Central memory CD4-positive, alpha-beta T cell (primary cell): ENCODE measurements at places on chromosomes 5 and 9.
A peak's percentile ranks its signal among the peaks of the same experiment; 100 is the strongest.

GRCh38 chr9:134181648-134182034, 17.3 kb upstream of the RNU6ATAC start:
- no peak for DNase-seq

GRCh38 chr9:94584555-94584954, 9.1 kb downstream of the FBP2 start:
- DNase-seq: peak; percentile 6

GRCh38 chr9:90842996-90843395, 41.4 kb downstream of the SYK start:
- no peak for DNase-seq

DNA sequence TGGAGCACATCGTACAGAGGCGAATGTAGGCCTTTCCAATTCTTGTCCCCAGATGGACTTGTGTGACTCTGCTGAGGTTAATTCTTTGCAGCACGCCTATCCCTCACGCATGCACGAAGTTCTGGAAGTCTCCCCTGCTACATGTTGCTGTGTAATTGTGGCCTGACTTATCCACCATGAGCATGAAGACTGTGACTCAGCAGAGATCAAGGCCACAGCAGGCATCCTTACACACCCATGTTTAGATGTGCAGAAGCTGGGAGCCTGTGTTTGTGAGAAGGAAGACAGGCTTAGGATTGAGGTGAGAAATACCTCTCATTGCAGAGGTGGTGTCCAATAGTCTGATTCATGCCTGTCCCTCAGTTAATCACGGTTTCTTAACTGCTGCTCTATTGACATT, 135.6 kb downstream of the ICE1 start:
- DNase-seq: no peak

DNA sequence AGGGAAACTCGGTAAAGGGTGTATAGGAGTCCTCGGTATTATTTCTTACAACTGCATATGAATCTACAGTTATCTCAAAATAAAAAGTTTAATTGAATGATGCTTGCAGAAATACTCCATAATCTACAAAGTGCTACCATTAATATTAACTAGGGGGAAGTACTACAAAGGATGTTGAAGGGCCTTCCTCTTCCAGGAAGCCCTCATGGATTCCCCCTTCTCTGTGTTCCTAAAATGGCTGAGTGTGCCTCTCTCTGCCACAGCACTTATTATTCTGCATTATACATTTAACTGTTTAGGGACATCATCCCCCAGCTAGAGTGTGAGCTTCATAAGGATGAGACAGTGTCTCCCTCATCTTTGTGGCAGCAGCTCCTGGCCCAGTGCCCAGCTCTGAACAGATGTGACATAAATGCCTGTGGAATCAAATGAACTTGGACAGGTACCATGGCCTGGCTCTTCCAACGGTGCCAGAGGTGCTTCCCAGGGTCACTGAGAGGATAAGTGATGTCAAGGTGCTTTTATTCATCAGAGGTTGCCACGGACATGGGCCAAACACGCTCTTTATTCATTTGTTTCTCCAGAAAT, 99.5 kb downstream of the PAX5 start:
- DNase-seq: no peak

GRCh38 chr9:15305470-15305869, 1.5 kb downstream of the TTC39B start:
- DNase-seq: no peak

GRCh38 chr9:104915753-104916152, 12.2 kb downstream of the ABCA1 start:
- no peak for DNase-seq

GRCh38 chr9:90967145-90967538, 165.5 kb downstream of the SYK start:
- no peak for DNase-seq

- no peak for DNase-seq
Observed at GRCh38 chr5:18732556-18733479, 1098.6 kb downstream of the TAF11L14 start.

DNA sequence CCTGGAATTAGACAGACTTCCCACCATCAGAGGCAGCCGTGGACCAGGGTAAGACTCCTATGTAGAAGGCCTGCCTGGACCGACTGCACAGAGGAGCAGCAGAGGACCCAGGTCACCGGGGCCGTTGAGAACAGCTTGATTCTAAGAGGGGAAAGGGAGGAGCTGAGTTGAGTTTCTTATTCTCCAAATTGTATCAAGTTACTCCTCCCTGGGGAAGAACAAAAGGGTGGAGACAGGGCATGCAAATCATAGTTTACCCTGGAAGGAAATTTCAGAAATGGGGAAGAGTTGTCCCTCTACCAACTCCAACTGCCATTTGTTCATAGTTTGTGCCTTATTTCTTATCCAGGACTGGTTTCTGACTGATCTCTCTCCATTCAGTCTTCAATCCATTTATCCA, 20.9 kb upstream of the SLC31A2 start:
- no peak for DNase-seq

GRCh38 chr5:81424728-81425127, 30.8 kb upstream of the ACOT12 start:
- DNase-seq: no peak

GRCh38 chr5:81817086-81817485, 66.2 kb upstream of the SSBP2 start:
- DNase-seq: no peak

DNA sequence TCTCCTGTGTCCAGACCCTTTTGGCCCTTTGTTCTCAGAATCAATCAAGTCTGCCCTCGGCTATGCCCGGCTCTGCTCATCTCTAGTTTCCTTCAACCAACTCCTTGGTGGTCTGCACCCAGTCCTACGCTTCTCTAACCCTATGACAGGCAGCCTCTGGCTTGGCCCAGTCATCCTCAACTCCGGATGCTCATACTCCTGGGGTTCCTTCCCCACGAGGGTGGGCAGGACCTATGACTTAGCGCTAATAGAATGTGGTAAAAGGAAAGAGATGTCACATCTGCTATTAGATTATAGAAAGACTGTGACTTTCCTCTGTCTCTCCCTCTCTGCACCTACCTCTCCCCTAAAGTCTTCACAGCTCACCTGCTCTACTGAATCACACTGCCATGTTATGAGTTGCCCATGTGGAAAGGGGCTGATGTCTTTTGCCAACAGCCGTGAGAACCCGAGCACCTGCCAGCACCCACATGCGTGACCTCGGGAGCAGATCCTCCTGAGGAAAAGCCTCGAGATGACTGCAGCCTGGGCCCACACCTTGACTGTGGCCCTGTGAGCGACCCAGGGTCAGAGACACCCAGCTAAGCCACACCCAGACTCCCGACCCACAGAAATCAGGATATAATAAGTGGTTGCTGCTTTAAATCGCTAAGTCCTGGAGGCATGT, 334.9 kb downstream of the GADD45G start:
- DNase-seq: no peak

GRCh38 chr5:88556406-88556805, 287.8 kb upstream of the TMEM161B start:
- no peak for DNase-seq

DNA sequence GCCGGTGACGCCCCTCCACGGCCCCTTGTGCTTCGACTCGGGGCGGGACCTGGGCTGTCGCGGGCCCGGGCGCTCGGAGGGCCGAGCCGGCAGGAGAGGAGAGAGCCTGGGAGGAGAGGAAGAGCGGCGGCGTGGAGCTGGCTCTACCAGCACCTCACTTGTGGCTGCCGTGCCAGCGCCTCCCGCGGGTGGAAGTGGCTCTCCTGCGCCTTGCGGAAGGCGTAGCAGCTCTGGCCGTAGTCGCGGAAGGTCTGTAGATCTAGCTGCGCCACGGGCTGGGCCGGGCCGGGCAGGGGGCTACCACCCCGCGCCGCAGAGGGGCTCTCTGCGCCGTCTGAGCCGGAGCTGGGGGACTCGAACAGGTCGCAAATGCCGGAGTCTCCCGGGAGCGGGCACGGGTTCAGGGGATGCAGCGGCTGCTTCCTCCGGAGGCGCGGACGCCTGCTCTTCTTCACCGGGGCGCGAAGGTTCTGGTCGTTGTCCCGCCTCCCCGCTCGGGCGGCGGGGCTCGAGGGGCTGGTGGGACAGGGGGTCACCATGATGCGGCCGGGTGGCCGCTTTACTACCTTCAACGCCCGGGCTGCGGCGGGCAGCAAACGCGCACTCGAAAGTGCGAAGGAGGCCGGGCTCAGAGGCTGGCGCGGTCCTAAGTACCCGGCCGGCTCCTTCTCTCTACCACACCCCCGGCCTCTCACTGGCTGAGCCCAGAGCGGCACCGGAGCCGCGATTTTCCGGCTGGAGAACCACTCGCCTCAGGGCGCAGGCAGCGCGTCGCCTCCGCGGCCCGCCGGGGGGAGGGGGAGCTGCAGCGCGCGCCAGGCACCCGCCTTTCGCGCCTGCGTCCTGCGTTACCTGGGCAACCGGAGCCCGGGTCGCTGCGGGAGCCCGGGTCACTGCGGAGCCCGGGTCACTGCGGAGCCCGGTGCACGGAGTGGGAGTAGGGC, at the start of gene CCNO:
TSS of gene CCNO (minus strand) at position 624 of the 944 bp plus-strand sequence. CDS start at position 539, 85 bp downstream.
- peak; percentile 53 for DNase-seq

DNA sequence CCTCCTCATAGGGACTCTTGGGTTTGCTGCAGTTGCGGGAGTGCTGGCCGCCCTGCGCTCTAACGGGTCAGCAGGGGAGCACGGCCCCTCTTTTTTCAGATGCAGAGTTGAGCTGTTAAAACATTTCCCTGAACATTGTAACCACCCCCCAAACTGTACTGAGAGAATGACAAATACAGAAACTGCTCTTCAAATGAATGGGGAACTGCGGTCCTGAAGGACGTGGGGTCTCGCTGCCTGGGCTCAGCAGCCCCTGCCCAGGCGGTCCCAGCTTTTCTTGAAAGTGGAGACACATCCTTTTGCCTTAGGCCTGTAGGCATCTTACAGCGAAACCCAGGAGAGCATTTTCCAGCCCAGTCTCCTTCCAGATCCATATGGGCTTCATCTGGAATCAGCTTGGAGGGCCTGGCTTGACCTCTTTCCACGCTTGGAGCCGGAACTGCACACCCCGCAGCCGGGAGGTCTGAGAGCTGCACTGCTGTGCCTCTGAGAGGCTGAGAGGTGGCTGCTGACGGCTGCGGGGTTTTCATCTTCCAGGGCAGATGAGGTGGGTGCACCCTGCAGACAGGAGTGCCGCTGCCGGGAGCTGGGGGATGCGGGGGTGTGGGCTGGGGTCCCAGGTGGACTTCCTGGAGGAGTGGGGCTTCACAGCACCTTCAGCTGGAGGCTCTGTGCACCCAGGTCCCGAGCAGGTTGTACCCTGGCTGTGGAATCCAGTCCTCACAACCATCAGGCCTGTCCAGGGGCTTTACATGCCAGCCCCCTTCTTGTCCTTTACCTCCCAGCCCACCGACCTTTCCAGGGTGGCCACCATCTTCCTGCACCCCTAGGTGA, 1.2 kb upstream of the AGPAT2 start:
- DNase-seq: no peak

- no peak for DNase-seq
Observed at GRCh38 chr9:109401169-109401989, 80.5 kb upstream of the EPB41L4B start.

- DNase-seq: no peak
Observed at GRCh38 chr9:136474974-136475865, 7.6 kb downstream of the SEC16A start.

GRCh38 chr5:76408104-76408654, 5.1 kb downstream of the IQGAP2 start:
- DNase-seq: no peak

DNA sequence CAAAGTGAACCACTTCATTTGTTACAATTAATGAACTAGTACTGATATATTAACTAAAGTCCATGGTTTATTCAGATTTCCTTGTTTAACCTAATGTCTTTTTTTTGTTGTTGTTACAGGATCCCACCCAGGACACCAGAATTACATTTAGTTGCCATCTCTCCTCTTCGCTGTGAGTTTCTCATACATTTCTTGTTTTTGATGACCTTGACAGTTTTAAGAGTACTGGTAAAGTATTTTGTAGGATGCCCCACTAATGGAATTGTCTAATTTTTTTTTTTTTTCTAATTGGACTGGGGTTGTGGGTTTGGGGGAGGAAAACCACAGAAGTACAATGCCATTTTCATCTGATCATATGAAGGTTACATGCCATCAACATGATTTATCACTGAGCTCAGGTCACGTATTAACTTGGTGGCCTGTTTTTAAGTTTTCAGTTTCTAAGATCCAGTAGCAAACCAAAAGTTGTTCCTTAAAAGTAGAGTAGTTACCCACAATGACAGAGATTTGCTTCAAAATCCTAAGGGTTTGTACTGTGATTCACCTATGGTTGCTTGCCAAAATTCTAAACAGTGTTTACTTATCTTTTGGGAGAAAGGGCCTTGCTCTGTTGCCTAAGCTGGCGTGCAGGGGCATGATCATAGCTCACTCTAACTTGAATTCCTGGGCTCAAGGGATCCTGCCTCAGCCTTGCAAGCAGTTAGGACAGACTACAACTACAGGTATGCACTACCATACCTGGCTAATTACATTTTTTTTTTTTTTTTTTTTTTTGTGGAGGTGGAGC, 4.5 kb upstream of the OTULIN start:
- no peak for DNase-seq

DNA sequence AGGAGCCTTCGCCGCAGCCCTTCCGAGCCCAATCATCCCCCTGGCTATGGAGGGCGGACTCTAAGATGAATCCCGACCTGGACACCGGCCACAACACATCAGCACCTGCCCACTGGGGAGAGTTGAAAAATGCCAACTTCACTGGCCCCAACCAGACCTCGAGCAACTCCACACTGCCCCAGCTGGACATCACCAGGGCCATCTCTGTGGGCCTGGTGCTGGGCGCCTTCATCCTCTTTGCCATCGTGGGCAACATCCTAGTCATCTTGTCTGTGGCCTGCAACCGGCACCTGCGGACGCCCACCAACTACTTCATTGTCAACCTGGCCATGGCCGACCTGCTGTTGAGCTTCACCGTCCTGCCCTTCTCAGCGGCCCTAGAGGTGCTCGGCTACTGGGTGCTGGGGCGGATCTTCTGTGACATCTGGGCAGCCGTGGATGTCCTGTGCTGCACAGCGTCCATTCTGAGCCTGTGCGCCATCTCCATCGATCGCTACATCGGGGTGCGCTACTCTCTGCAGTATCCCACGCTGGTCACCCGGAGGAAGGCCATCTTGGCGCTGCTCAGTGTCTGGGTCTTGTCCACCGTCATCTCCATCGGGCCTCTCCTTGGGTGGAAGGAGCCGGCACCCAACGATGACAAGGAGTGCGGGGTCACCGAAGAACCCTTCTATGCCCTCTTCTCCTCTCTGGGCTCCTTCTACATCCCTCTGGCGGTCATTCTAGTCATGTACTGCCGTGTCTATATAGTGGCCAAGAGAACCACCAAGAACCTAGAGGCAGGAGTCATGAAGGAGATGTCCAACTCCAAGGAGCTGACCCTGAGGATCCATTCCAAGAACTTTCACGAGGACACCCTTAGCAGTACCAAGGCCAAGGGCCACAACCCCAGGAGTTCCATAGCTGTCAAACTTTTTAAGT, 819 bp downstream of the ADRA1B start:
- no peak for DNase-seq

DNA sequence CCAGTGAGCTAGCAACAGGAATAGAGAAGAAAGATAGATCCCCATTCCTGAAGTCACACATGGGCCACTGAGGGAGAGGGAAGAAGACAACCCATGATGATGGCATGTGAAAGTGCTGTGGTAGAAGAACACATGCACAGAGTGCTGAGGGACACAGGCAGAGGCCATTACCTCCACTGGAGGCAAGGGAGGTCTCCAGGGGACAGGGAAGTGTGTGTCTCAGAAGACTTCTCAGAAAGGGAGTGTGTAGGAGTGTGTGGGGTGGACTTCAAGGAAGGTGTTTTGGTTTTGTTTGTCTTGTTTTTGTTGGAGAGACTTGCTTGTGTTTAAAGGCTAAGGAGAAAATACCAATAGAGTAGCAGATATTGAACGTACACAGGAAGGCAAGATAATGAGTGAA, 77.0 kb upstream of the SMARCA2 start:
- no peak for DNase-seq
